ENCODE measurements at places on chromosomes 3 and 15.

- peak; percentile 25 for ATAC-seq
Measured at GRCh38 chr3:16551342-16551976, 38.0 kb upstream of the RFTN1 start.

- ATAC-seq: no peak
Measured at GRCh38 chr3:45807681-45808540, 11.6 kb upstream of the SLC6A20 start.

DNA sequence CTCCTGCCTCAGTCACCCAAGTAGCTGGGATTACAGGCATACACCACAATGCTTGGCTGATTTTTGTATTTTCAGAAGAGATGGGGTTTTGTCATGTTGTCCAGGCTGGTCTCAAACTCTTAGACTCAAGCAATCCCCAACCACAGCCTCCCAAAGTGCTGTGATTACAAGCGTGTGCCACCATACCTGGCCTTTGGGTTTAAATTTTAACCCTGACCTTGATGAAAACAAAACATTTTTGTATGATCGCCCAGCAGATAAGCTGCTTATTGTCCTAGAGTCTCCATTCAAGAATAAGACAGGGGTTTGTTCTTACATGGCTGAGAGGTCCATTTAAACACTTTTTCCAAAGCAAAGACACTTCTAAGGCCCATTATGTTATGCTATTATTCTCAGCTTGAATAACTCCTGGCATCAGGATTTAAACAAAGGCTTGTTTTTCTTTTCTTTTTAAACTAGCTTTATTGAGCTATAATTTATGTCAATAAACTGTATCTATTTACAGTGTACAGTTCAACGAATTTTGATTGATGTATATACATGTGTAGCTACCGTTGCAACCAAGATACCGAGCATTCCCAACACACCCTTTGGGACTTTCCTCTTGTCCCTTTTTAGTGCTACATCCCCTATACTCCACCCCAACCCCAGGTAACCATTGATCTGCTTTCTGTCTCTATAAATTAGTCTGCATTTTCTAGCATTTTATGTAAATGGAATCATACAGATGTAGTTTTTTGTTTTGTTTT, 1.4 kb upstream of the MUC13 start:
- ATAC-seq: no peak

DNA sequence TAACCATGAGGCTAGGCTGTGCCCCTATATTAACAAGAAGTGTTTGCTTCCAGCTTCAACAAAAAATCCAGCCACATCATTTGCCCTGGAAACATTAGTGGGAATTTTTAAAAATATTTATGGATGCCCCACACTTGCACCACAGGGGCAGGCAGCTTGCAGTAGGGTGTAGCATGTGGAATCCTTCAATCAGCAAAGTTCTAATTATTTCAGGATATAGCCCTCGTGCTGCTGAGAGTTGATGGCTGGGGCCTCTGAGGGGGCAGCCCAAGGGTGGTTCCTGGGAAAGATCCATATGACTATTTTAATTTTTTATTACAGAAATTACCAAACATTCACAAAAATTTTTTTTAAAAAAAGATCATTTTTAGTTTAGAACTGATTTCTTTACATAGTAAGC, 35.1 kb upstream of the LMCD1 start:
- ATAC-seq: no peak

DNA sequence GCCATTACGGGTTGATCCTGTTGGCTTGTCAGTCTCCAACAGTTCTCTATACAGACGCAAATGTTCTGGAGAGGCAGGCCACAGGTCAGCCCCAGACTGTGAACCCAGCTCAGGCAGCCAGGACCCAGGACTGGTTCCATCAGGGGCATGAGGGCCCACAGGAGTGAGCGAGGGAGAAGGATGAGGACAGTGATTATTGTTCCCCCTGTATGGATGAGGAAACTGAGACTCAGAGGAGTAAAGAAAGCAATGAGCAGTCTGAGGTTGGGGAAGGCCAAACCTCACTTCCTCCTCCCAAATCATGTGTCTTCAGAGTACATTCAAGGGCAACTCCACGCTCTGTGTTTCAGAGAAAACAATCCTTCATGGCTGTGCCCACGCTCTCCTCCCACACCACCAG, 121.9 kb downstream of the RPLP1 start:
- peak; percentile 9 for ATAC-seq

- no peak for ATAC-seq
Measured at GRCh38 chr3:45437383-45437782, 49.0 kb downstream of the LARS2 start.

GRCh38 chr3:154244644-154245043, 79.6 kb downstream of the DHX36 start:
- no peak for ATAC-seq

- peak; percentile 35 for ATAC-seq
Measured at GRCh38 chr15:70112074-70112395, 14.3 kb upstream of the TLE3 start.

GRCh38 chr15:36905908-36906307, 194.4 kb downstream of the MEIS2 start:
- ATAC-seq: no peak

Data from SK-N-SH treated with all-trans-retinoic acid at 6 μM for 48 hours (cell line).